Stimulated activated CD8-positive, alpha-beta memory T cell treated with anti-CD3 and anti-CD28 coated beads, Interleukin-15, amount 100 ng/mL, for 24 hours (primary cell): ENCODE measurements at places on chromosomes 7 and 10.

DNA sequence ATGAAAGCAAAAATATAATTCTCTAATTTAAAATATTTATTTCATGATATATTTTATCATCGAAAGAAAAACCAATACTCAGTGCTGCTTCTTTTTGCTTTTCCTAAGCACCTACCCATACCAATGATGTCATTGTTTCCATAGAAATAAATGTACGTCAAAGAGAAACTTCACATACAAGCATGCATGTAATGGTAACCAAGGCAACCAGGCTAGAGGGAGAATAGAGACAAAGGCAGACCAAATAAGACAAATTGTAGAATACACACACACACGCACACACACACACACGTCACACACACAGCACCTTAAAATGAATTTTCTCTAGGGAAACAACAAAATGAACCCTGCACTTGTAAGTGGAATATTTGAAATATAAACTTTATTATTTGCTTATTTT lies 75.5 kb downstream of the MACC1 start:
- no peak for DNase-seq

DNA sequence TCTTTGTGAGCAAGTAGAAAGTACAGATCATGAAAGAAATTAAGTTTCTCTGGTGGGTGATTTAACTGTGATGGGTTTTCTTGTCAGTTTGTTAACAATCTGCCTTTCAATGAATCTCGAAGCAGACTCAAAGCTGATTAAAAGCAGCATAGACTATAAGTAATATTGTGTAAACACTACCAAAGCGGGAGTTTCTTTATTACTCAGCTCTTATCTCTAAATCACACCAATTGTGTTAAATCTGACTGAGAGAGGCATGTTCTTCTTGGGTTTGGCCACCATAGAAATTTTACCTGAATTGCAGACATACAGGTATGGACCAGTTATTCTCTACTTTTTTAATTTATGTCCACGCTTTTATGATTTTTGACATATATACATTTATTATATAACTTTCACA lies 65.2 kb downstream of the DKK1 start:
- no peak for DNase-seq

- DNase-seq, result no peak
These were observed 49.3 kb upstream of the AGBL3 start for GRCh38 chr7:134936893-134937510.

DNA sequence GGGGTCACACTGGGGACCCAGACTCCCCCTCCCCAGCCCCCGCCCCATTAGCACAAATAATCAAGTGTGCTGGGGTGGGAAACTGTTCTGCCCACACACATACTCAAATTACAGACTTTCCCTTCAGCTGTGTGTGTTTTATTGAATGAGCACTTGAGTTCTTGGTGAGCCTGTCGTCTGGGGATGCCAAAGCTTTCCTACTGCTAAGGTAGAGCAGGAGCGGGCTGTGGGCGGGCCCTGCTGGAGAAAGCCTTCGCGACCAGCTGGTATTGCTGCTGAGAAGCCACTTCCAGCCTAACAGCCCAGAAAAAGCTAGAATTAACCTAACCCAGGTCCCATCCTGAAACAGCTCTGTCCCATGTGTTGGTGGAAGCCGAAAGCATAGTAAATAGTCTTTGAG lies 87.0 kb upstream of the KMT2E start:
- no peak for DNase-seq

GRCh38 chr7:93471456-93471855 lies 103.1 kb downstream of the CALCR start:
- no peak for DNase-seq

GRCh38 chr10:98617906-98618520 lies 171.3 kb upstream of the HPS1 start:
- DNase-seq, result no peak

DNA sequence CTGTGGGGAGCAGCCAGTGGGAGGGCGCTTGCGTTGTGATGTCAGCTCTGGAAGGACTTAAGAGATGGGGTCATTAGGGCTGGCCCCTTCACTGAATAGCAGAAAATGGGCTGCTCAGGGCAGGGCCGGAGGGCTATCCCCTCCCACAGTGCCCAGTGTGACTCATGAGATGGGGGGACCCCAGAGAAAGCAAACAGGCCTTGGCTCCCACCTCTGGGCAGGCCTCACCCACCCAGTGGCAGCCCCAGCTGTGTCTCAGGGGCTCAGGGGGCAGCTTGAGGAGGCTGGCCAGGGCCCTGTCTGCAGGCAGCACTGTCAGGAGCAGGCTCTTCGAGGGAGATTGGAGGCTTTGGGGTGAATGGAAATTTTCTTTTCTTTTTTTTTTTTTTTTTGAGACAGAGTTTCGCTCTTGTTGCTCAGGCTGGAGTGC lies 168.3 kb downstream of the SLIT1 start:
- no peak for DNase-seq

- DNase-seq, result no peak
These were observed 99.2 kb upstream of the PDCD4 start for GRCh38 chr10:110772454-110773025.

- DNase-seq, result no peak
These were observed 30.4 kb upstream of the UCN3 start for GRCh38 chr10:5334196-5334880.

DNA sequence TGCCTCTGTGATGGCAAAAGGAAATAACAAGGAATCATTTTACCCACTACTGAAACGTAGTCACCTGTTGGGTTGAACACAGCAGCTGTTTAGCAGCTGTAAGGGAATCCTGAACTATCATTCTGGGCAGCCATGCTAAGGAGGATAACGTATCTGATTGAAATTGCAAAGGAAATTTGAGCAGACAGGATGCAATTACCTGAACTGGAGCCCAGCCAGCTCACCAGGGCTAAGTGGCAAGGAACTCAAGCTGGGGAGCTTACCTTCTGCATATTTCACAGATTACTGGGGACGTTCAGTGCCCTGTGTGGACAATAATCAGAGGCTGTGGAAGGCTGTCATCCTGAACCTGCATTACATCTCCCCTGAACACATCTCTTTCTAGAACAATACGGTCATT lies 650.5 kb downstream of the SORCS3 start:
- DNase-seq, result no peak

DNA sequence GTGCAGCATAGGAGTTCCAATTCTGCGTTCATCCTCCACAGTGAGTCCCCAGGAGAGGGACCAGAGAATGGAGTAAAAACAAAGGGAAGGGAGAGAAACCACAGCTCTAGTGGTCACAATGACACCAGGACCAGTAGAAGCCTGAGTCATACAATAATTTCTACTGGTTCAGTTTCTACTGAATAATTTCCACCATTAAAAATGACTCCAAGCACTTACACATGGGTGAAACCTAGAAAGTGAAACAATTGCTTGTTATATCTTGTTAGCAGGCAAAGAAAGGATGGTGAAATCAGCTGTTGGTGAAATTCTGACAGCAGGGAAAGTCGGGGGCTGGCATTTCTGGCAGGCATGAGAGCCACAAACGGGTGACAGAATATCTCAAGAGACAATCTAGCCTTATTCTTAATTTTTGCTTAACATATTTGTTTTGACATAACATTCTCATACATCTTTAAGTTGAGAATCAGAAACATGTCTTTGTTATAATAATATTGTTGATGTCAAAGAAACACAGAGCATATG lies 1065.8 kb upstream of the C7orf33 start:
- no peak for DNase-seq

DNA sequence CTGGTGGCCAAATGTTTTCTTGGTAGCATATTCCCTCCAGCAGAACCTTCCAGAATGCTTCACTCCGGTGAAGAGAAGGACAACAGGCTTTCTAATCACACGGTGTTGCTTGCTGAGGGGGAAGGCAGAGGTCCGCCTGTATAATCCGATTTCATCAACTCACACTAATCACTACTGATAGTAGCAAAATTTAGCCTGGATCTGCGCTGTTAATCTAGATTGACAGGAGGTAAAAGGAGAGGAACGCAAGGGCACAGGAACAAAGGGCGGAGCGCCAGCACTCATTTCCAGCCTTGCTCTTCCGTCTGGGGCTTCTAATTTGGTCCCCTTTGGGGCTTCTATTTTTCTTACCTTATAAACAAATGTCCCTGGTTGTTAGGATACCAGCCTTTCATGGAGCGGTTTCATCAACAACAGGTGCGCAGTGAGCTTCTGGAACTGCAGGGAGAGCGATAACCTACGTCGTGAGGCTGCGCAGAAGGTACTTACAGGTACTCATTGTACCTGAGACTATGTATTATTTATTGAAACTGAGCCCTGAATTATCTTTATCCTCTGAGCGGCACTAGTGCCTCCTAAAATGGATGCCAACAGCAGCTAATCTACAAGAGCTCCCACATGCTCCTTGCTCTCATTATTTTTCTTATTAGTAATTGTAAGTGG lies 150.6 kb downstream of the CACNB2 start:
- DNase-seq, result no peak

DNA sequence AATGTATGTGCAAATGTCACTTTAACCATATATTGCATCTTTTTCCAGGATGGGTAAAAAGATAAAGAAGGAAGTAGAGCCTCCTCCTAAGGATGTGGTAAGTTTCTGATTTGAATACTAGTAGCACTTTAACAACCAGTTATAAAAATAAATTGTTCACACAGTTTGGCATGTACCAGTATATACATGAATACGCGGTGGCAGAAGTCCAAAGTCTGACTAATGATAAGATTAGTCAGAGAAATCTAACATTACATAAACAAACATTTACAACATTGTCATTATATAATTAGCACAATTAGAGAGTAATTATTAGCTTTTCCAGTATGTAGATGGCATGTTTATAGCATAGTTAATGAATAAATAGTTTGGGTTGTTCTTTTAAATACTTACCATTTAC lies 4.1 kb downstream of the ARMC3 start:
- DNase-seq, result no peak

- no peak for DNase-seq
These were observed 37.8 kb upstream of the GARS1 start for GRCh38 chr7:30556840-30557239.

- DNase-seq, result no peak
These were observed 174.1 kb upstream of the YAE1 start for GRCh38 chr7:39392151-39392550.

GRCh38 chr10:131790021-131790420 lies 110.8 kb upstream of the PPP2R2D start:
- DNase-seq, result no peak

DNA sequence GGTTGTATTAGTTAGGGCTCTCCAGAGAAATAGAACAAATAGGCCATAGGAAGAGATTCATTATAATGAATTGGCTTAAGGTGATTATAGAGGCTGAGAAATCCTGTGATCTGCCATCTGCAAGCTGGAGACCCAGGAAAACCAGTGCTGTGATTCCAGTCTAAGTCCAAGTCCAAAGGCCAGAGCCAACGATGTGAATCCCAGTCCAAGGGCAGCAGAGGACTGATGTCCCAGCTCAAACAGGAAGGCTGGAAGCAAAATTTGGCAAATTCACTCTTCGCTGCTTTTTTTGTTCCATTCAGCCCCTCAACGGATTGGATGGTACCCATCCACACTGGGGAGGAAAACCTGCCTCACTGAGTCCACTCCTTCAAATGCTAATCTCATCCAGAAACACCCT lies 68.0 kb downstream of the JCAD start:
- no peak for DNase-seq

DNA sequence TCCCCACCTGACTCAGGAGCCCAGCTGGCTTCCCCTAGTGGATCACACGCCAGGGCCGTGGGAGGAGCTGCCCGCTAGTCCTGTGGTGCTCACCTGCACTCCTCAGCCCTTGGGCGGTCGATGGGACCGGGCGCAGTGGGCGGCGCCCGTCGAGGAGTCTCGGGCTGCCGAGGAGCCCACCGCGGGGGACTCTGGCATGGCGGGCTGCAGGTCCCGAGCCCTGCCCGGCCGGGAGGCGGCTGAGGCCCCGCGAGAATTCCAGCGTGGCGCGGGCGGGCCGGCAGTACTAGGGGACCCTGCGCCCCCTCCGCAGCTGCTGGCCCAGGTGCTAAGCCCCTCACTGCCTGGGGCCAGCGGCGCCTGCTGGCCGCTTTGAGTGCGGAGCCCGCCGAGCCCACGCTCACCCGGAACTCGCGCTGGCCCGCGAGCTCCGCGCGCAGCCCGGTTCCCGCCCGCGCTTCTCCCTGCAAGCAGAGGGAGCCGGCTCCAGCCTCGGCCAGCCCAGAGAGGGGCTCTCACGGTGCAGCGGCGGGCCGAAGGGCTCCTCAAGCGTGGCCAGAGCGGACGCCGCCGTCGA lies 367.9 kb downstream of the TYW1 start:
- DNase-seq, result no peak

DNA sequence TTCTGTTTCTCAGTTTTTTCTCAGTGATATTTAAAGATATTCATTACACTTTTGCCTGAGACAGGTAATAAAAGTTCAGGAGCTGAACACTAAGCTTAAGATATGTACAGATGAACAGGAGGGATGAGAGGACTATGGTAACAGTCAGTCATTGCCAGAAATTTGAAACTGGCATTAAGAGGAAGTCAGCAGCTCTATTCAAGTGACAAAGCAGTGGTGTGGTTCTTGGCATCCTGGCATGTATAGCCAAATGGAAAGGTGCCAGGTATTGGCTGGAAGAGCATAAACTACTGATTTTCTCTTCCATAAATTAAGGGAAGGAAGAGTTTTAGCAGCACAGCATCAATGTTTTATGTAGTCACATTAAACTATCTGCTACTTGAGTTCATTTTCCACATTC lies 22.7 kb downstream of the HOXA1 start:
- DNase-seq, result no peak

GRCh38 chr7:151462306-151462779 lies 22.4 kb upstream of the CRYGN start:
- DNase-seq, result no peak

DNA sequence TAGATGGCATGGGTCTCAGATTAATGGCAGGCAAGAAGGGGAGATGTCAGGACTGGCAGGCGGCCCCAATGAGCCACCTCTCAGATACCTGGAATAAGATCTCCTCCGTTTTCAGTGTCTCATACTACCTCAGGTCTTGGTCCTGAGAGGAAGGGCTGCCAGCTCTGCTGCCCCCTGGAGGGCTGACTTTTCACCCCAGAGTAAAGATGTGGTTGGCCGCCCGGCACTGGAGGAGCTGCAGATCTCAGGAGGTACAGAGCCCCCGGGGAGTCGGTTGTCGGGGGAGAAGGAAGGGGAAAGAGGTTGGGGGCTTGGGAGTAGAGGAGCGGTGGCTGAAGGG lies 642 bp upstream of the COL13A1 start:
- DNase-seq, result peak; percentile 9

DNA sequence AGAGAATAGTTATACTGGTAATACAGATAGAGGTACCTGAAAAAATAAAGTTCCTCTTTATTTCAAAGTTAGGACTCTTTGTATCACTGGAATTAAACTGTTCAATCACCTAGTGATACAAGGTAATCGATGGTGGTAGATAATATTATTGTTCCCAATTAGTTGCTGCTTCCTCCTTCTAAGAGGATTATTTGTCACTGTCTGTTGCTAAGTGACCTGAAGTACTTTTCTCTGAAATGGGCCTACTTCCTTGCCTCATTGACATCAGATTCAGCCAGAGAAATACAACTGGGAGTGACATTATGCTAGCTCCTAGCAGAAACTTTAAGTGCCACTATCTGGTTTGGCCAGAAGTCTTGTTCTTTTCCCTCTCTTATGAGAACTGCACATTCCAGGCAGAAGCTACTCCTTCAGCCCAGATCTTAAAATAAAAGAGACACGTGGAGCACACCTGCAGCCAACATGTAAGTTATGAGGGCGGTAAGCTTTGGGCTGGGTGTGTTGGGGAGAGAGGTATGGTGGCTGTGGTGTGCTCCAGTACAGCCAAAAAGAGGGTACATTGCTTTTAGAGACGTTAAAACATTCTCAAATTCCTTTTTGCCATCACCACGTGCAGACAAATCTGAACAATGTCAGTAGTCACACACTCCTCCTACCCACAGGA lies 54.8 kb downstream of the MINDY3 start:
- DNase-seq, result no peak

- DNase-seq, result no peak
These were observed 1.1 kb upstream of the GIMAP1 start for GRCh38 chr7:150715293-150715692.

- DNase-seq, result no peak
These were observed 31.2 kb upstream of the COMTD1 start for GRCh38 chr10:75266945-75267344.
